GM13977 (cell line): ENCODE measurements at places on chromosomes 5 and 9.

GRCh38 chr5:21212026-21212425 is 1224.0 kb upstream of the CDH18 start:
- DNase-seq, result no peak

DNA sequence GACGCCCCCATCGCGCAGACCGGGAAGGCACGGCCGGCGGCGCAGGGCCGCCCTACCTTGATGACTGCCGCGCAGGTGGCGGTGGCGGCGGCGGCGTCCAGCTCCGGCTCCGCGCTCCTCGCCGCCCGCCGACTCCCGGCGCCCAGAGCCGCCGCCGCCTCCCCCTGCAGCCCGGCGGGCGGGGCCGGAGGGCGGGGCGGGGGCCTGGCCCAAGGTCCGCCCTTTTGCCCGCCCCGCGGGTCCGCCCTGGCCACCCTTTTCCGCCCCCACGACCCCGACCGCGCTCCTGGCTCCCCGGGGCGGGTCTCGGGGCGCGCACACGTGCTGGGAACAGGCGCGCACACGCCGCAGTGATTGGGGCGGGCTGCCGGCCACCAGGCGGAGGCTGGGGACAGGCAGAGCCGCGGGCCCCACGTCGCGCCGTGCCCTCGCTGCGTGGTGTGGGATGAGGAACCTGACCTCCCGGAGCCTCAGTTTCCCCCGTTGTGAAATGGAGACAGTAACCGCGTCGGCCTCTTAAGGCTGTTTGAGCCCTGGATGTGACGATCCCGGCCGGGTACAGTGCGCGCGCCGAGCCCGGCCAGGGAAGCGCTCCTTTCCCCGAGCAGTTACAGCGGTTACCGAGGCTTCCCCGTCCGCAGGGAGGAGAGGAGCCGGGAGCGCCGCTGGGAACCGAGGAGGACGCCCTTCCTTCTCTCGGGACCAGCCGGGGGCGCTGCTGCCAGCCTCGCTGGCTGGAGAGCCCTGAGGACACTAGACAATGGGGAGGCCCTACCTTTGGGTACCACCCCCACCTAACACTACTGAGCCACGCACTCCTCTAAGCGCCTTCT is at the start of gene CORO2A:
TSS of gene CORO2A (minus strand) at position 135 of the 833 bp plus-strand sequence. CDS start 34,977 bp downstream, outside the sequence.
- peak; percentile 90 for DNase-seq

GRCh38 chr5:60598424-60598823 is 101.5 kb downstream of the DEPDC1B start:
- DNase-seq, result no peak

GRCh38 chr9:17907779-17908508 is 329.1 kb downstream of the SH3GL2 start:
- no peak for DNase-seq

DNA sequence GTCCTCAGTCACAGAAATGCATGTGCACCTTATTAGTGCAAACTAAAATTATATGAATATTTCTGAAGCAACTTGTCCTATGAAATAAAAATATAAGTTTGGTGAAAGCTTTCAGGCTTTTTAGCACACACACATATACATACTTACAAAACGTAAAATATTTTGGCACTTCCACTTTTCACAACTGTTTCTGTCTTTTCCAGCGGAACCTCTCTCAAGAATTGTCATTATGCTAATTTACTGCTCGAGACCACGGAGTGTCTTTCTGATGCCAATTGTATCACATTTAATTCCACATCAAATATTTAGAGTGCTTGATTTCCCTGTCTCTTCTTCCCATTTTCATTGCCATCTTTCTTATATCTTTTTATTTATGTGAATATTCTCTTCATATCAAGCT is 100.4 kb downstream of the MEF2C start:
- DNase-seq, result no peak

DNA sequence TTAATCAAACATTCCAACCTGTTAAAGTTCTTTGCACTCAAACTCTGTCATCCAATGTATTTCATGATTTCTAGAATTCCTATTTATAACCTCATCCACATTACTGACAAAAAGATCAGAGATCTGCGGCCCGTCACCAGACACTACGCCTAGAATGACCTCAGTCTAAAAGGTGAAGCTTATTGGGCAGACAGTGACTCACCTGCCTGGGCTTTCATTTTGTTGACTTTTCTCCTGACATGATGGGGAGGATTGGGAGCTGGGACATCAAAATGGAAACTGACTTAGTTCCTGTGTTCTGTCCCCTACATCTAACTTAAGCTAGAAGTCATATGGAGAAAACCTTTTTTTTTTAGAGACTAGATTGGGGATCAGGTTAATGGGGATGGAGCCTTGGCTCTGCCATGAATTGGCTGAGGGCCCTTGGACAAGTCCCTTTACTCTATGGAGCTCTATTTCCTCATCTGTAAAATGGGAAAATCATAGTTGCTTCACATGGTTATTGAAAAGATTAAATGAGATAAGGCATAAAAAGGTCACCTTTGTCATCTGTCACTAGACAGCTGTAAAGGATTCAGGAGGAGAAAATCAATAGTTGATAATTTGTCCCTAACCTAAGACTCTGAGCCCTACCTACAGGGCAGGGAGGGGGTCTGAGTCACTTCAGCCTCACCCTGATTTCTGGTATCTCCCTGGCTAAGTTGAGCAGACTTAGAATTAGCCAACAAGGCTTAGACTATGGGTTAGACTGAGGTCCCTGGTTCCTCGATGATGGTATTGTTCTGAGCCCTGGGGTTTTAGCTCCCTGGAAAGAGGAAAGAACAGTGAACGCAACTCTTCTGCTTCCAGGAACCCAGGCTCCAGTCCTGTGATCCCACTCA is 224.8 kb upstream of the TBC1D2 start:
- no peak for DNase-seq

GRCh38 chr9:29245351-29245750 is 1672.1 kb upstream of the C9orf72 start:
- no peak for DNase-seq

DNA sequence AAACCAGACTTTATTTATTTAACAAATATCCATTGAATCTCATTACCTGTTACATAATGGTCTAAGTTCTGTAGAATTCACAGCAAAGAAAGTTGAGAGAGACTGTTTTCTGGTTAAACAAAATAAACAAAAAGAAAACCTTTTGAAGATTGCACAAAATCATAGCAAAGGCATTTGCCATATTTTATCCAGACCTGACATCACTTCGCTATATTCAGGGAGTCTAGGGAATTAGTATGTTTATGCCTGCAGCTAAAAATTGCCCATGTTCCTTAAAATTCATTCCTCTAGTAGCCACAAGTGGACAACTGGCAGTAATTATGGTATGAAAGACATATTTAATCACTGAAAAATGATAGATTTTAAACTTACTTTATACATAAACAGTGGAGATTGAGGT is 577.0 kb upstream of the DAB2 start:
- no peak for DNase-seq

- DNase-seq, result no peak
Observed at GRCh38 chr5:104942735-104943134, 1380.1 kb upstream of the NUDT12 start.

GRCh38 chr9:128684325-128685199 is 4.5 kb upstream of the SET start:
- peak; percentile 87 for DNase-seq

DNA sequence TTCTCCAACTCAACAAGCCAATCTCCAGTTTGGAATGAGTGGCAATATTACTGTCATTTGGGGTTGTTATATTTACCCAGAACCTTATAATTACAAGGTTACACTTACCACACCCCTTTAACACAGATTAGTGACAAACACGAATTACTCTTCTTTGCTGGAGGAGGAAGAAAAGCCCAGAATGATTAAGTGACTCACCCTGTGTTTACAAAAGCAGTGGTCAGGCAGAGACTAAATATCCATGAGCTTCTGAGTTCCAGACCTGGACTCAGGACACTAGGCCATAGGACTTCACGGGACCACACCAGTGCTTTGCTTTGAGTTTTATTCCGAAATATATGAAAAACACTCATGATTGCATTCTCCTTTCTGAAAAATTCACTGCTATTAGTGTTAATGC is 370.8 kb downstream of the TLE1 start:
- DNase-seq, result no peak
